Stimulated activated CD4-positive, alpha-beta T cell treated with anti-CD3 and anti-CD28 coated beads, TNF-alpha, amount 100 ng/mL, for 1 hour (primary cell): ENCODE measurements at places on chromosomes 2 and 18.

GRCh38 chr2:84393829-84394228, 65.3 kb downstream of the SUCLG1 start:
- DNase-seq, result no peak

DNA sequence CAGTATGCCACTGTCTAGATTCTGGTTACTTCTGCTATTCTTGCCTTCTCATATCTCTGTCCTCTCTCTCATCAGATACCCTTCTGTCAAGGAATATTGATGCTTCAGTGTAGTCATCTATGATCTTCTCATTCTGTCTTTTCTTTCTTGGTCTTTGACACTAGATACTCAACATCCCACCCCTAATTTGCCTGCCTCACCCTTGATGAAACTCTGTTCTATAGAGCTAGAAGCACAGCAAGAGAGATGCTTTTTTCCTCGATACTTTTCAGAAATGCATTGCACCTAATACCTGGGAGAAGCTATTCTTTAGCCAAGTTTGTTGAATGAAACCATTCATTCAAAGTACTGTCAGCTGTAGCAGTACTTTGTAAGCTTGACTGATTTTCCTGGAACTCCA, 9.5 kb downstream of the SEPTIN2 start:
- no peak for DNase-seq

GRCh38 chr2:230899287-230899686, 25.8 kb downstream of the GPR55 start:
- no peak for DNase-seq

DNA sequence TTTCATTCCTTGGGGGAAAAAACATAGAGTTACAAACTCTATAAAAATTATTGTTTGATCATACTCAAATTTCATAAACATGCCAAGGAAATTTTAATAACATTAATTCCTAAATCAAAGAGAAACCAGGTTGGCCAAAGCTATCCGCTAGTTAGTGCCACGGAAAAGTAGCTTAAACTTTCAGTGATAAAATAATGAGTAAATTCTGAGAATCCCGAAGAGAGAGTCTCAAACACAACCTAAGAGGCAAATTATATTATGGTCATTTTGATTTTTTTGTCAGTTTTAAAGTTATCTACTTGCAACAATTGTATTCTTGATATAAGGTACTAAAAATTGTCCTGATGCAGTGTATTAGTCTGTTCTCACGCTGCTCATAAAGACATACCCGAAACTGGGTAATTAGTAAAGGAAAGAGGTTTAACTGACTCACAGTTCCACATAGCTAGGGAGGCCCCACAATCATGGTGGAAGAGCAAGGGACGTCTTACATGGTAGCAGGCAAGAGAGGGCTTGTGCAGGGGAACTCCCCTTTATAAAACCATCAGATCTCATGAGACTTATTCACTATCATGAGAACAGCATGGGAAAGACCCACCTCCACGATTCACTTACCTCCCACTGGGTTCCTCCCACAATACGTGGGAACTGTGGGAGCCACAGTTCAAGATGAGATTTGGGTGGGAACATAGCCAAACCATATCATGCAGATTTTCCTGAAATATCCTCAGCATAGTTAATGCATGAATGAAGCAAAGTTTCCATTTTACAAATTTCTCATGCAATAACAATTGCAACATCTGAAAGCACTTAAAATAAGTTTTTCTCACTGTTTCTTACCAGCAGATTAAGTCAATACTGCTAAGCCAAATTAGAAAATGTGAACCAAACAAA, 205.9 kb upstream of the STK17B start:
- DNase-seq, result no peak

DNA sequence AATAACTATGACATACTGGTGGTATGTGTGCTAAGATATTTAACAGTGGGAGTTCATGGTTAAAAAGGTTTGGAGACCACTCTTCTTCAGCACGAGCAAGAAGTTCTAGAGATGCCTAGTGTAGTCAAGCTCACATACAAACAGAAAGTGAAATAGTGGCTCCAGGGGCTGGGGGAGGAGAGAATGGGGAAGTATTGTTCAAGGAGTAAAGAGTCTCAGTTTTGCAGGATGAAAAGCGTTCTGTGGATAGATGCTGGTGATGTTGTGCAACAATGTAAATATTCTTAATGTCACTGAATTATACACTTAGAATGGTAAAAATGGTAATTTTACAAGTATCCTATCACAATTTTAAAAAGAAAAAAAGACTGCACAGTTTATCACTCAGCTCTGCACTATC, 29.0 kb upstream of the EPAS1 start:
- no peak for DNase-seq

- no peak for DNase-seq
Observed at GRCh38 chr18:36947820-36948348, 119.0 kb downstream of the KIAA1328 start.

GRCh38 chr18:59172664-59173249, 33.1 kb downstream of the SEC11C start:
- DNase-seq, result no peak

DNA sequence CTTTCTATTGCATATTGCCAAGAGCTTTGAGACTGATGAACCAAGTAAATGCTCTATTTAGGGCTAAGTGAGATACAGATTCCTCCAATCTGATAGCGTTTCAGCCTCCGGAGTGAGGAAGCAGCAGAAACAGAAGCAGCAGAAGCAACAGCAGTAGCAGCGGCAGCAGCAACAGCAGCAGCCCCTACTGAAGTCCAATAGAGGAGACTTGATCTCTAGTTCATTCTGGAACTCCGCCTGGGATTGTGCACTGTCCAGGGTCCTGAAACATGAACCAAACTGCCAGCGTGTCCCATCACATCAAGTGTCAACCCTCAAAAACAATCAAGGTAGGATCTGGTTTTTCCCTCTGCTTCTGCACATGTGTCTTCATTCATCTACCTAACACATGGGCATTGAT, at the start of gene DPP10:
Gene DPP10 (plus strand): TSS at position 132 of the 400 bp plus-strand sequence.
- DNase-seq, result no peak

- no peak for DNase-seq
Observed at GRCh38 chr2:26786207-26787028, 562 bp downstream of the CENPA start.

DNA sequence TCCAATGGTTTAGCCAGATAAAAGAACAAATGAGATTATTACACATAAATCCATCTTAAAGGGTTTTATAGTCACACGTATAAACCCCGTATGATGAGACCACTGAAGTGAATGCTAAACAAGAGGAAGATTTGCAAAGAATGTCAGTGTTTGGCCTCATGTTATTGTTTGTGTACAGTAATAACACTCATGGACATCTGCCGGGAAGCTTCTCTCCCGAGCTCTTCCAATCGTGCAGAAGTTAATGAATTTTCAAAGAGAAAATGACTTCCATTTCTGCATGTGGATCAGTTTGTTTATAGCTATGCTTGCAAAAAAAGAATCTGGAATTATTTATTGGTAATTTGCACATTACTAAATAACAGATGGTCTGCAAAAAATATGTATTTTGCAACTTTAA, 88.5 kb upstream of the APCDD1 start:
- DNase-seq, result no peak

DNA sequence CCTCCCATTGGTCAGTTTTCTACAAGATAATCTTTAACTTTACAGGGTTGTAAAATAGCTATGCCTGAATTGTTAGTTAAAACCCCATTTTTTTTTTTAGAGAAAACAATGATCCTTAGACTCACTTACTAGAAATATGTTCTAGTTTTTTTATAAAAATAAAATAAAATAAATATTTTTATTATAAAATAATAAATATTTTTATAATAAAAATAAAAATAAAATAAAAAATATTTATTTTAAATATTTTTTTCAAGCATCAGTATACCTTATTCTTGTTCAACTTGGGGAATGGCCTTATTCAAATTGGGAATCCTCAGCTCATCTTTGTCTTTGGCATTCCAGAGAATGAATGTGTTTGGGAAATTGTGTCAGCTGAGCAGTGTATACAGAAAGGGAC, 20.8 kb upstream of the IL1RL1 start:
- no peak for DNase-seq

- DNase-seq, result no peak
Observed at GRCh38 chr18:64131314-64131713, 17.6 kb downstream of the LINC00305 start.

DNA sequence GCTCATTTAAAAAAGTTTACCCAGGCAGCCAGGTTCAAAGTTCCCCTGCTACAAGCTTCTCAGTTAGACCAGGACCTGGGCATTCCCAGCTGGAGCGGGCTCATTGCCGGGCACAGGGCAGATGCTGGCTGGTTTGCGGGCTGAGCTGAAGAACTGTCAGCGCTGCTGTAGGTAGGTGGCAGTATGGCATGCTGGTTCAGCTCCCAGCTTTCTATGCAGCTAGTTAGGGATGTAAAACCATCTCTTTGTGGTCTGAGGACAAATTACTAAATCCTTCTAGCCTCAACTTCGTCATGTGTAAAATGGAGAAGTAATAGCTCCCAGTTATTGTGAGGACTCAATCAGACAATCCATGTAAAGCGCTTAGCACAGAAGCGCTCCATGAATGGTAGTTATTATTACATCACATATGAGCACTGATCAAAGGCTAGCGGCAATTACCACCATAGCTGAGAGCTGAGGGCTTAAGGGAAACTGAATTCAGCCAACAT, 2.4 kb upstream of the LDLRAD4 start:
- peak; percentile 27 for DNase-seq
